ENCODE measurements at places on chromosomes 1 and 21.

- DNase-seq: no peak
Observed at GRCh38 chr21:14826630-14827029, 238.2 kb downstream of the NRIP1 start.

DNA sequence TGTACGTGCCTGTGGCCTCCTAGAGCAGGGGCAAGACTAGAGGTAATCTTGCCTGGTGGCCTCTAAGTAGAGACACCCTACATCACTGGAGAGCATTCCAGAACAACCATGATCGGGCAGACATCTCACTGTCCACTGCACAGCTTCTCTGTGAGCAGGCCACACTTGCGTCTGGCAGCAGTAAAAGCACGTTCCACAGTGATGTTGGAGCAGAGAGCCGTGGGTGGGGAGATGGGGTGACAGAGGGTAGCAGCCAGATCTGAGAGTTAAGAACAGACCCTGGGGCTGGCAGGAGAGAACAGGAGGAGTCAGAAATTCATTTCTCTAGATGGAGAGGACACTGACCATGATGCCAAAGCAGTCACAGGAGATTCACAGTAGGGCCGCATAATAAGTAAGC is 293.0 kb downstream of the HHAT start:
- no peak for DNase-seq

- DNase-seq: no peak
Observed at GRCh38 chr1:1422465-1423244, 1.6 kb upstream of the ANKRD65 start.

- DNase-seq: no peak
Observed at GRCh38 chr1:200039849-200040474, 12.5 kb downstream of the NR5A2 start.

DNA sequence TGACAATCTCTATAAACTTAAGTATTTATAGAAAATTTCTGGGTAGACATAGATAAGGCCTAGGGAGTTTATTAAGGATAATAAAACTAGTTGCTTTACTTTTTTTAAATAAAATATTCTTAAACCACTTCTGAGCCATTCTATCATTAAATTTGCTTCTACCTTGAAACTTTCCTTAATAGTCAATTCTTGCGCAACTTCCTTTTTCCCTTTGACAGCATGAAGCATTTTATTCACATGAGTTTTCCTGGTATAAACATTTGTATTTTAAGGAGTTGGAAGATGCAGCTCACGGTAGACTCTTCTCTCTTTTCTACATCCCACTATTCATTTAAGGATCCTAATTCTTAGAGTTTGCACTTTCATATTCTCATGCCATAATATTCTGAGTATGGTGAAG is 75.8 kb upstream of the DPH5 start:
- DNase-seq: no peak

DNA sequence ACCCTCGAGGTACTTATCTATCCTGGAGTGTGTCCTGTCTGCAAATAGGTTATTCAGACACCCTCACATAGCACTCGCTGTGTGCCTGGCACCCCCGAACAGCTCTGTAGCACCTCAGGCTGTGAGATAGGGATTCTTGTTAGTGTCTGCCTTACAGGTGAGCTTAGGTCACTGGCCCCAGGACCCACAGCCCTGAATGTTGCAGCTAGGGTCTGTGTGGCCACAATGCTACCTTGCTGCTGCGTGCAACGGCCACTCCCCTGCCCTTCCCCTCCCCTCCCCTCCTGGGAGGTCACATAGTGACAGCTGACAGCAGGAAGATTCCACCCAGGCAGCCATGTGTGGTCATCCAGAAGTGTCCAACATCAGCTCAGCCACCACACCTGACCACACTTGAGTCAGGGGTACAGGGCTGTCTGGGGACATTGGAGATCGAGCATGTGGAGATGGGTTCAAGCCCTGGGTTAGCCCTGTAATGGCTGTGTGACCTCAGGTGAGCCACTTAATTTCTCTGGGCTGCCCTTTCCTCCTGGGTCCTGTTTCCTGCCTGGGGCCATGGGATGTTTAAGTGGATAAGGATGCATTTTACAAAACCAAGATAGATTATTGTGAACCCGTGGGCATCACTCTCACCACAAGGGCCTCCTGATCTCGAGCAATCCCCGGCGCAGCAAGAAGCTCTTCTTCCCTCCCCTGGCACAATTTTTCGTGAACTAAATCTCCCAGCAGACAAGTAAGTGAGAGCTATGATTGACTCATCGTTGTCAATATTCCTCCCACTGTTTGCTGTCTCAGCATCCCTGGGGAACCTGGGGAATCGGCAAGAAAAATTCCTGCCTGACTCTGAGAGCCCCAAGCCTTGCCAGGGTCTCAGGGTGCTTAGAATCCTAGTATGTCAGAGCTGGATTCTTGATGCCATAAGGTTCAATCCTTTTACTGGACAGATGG is 208.7 kb downstream of the PTPRU start:
- DNase-seq: no peak

DNA sequence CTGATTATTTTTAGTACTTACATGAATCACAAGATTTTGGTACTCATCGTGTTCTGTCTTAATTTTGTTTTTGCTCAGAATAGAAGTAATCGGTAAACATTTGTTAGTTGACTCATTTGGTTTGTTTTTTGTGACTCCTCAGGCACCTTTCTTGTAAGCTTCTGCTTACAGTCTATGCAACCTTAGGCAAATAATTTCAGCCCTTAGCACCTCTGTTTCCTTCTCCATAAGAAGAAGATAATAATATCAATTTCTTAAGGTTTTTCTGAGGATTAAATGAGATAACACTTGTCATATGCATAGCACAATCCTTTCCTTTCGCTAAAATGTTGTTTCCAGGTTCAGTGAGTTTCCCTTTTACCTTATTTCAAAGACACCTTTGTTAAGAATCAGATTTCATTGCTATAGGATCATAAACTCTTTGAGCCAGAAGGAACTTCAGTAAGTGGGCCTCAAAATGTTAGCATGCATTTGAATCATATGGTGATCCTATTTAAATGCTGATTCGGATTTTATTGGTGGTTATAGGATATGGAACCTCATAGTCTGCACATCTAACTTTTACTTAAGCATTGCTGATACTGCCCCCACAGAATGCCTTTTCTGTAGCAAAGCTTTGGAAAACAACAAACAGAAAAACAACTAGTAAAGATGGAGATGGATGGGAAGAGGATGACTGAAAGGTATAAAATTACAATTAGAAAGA is 272.7 kb upstream of the CACYBP start:
- no peak for DNase-seq

DNA sequence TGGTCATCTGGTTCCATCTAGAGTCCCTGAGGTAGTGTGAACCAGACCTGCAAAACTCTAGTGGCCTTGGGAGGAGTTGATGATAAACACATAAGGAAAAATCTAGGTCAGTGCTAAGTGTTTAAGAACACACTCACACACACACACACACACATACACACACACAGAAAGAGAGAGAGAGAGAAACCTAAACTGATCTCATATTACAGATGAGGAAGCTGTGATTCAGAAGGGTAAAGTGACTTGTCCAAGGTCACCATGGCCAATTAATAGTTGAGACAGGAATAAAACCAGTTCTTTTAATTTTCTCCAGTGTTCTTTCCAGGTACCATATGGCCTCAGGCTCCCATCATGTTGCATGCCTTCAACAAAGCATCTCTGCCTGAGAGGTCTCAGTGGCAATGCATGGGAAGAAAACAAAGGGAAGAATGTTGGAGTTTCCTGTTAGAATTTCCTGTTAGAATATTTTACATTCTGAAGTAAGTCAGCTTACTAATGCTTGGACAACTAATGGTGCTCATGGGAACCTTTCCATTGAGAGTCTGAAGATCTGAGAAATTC is 77.3 kb upstream of the TSPAN2 start:
- no peak for DNase-seq

DNA sequence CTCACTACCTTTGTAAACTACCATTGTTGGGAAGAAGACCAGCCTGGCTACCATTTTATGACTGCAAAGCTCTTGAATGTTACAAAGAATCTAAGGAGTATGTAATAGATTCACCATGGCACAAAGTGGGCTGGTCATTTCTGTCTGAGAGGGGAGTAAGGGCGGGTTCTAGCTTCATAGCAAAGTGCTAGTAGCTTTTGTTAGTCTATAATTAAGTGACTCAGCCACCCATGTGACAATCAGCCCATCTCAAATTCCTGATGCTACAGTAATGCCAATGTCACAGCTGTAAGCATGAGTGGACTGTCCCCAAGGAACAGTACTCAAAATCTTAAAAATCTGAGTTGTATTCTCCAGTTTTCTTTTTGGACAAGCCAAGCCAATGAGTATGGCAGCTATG is 15.4 kb upstream of the OTUD3 start:
- no peak for DNase-seq

GRCh38 chr1:21867451-21867996 is 55.5 kb downstream of the LDLRAD2 start:
- DNase-seq: no peak

GRCh38 chr21:45458281-45459170 is 53.6 kb downstream of the COL18A1 start:
- DNase-seq: no peak

- DNase-seq: no peak
Observed at GRCh38 chr1:59415881-59416280, 119.0 kb downstream of the FGGY start.

GRCh38 chr1:183303901-183304300 is 114.3 kb downstream of the NMNAT2 start:
- no peak for DNase-seq

- DNase-seq: no peak
Observed at GRCh38 chr1:68185743-68186142, 46.6 kb downstream of the WLS start.

GRCh38 chr1:203080456-203080855 is 5.4 kb downstream of the MYOG start:
- DNase-seq: no peak

DNA sequence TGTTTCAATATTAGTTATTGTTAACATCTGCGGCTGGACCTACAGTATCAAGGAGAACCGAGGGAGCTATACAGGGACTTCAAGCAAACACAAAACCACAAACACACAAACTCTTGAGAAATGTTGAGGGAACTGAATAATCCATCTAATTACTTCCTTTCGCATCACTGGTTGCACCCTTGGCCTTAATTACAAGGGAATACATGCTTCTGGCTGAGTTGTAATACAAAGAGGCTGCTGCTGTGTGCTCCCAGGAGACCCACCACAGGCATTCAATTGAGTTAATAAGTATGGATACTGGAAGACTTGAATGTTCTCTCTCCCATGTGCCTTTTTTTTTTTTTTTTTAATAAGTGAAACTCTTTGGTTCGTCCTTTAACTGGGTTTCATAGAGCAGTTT is 16.8 kb upstream of the SMYD2 start:
- DNase-seq: no peak

GRCh38 chr1:92587445-92587844 is 100.7 kb upstream of the GFI1 start:
- no peak for DNase-seq

- no peak for DNase-seq
Observed at GRCh38 chr1:30692201-30692947, 31.0 kb downstream of the MATN1 start.

DNA sequence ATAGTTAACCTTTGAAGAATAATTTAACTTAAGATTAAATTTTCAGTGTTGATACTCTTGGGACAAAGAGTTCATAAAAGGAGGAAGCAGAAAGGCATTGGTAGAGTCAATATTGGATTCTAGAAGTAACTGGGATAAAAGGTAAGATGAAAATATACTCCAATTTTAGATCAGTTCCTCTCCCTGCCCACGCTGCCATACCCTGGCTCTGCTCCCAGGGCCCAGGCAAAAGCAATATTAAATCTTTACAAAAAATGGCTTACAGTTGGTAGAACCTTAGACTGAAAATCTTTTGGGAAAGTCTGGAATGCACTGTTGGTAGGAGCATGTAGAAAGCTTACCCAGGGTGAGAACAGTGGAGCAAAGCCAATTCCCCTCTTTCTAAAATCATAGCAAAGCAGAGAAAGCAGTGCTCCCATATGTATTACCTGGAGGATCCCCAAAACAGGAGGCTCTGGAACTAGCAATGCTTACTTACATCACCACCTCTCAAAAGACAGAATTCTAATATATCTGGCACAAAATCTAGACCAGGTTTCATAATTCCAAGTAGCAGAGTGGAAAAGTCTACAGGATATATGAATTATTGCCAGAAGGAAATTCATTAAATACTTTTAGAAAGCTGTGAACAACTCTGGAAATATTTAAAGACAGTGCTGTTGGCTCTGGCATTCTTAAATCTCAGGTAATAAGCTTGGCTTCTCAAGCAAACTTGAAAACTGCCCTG is 24.5 kb downstream of the KIAA0319L start:
- DNase-seq: no peak

- peak; percentile 82 for DNase-seq
Observed at GRCh38 chr1:2446394-2446793, 29.7 kb upstream of the PLCH2 start.
